GM23248 (cell line): ENCODE measurements at places on chromosomes 1 and 21.

- no peak for DNase-seq
Observed at GRCh38 chr1:54624466-54625464, 1.4 kb upstream of the FAM151A start.

GRCh38 chr1:29972421-29973053 is 736.2 kb downstream of the PTPRU start:
- no peak for DNase-seq

DNA sequence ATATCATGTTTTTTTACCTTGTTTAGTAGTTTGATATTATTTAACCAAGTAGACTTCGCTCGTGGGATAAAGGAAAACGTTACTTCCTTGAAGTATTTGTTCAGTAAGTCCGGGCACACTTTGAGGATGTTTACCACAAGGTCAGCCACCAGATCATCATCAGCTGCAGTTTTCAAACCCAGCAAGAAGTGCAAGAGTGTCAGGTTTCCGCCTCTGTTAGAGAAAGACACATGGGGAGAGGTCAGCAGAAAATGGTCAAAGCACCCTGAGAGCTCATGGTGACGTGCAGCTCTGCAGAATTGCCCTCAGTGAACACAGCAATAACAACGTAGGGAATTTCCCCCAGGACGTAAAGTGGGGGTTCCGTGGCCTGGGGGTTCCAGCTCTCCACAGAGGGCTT is 24.4 kb downstream of the URB1 start:
- DNase-seq, result no peak

- no peak for DNase-seq
Observed at GRCh38 chr1:44999232-44999631, 11.9 kb downstream of the HECTD3 start.
